ENCODE measurements at places on chromosomes 4 and X.
A peak's percentile ranks its signal among the peaks of the same experiment; 100 is the strongest.

- DNase-seq: no peak
These were observed 113.4 kb downstream of the PJA1 start for GRCh38 chrX:69051901-69052300.

DNA sequence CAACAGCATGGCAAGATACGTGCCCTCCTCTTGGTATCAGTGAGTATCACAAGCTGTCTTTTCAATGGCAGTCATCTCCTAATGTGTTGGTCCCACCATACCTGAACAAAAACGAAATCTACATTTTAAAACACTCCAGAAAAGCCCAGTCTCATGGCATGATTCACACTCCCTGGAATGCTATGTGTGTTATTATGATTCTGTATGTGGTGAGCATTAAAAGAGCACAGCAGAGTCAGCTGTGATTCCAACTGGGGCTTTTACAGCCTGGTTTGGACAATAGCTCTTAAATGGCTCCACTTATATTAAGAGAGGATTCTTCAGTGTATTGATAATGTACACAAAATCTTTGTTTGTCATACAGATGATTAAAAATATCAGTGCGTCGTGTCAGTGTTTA is 274.1 kb upstream of the GK2 start:
- DNase-seq: no peak

- DNase-seq: no peak
These were observed 34.3 kb downstream of the METAP1 start for GRCh38 chr4:99029852-99030251.

GRCh38 chrX:19756597-19757131 is 130.7 kb downstream of the SH3KBP1 start:
- DNase-seq: no peak

DNA sequence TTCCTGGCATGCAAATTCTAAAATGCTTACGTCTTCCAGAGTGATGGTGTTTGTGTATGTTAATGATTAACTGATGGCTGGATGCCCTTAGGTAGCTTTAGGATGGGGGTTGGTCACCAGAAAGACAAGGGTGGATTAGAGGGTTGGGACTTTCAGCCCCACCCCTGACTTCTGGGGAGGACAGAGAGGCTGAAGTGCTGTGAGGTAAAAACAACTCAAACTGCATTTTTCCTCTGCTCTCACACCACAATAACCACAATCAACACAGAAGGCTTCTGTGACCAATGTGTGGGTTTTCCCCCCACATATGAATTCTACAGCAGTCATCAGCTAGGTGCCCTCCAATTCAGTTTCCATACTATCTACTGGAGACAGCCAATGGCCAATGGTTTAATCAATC is 18.7 kb upstream of the DDIT4L start:
- DNase-seq: no peak

GRCh38 chrX:79366873-79367749 is at the start of gene ITM2A:
Gene ITM2A, minus strand, starts transcription at chrX:79367334. Its CDS starts 119 bp downstream, at chrX:79367215.
- DNase-seq: peak; percentile 56

- DNase-seq: peak; percentile 76
These were observed 47.7 kb upstream of the AFAP1 start for GRCh38 chr4:7987148-7987989.

- DNase-seq: no peak
These were observed 226.6 kb downstream of the NSUN7 start for GRCh38 chr4:40976343-40976742.

GRCh38 chr4:143433231-143433630 is 80.3 kb upstream of the SMARCA5 start:
- DNase-seq: no peak

DNA sequence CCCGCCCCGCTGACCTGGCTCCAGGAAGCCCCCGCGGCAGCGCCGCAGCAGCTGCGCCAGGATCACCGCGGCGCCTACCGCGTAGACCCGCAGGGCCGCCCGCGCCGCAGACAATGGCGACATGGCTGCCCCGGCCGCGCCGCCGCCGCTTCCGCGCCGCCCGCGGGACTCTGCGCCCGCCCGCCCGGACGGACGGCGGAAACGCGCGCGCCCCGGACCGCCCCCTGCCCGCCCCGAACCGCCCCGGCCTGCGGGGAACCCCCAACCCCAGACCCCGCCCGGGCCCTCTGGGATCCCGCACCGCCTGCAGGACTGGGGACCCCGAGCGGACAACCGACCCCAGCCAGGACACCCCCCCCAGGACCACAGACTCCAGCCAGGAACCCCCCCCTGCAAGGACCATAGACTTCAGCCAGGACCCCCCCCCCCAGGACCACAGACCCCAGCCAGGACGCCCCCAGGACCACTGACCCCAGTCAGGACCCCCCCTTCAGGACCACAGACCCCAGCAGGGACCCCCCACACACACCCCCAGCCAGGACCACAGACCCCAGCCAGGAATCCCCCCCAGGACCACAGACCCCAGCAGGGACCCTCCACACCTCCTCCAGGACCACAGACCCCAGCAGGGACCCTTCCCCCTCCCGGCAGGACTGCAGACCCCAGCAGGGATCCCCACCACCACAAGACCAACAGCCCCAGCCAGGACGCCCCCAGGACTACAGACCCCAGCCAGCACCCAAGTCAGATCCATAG is at the start of the genes DHRSX and ZBED1:
Gene DHRSX (minus strand): TSS at position 174 of the 756 bp plus-strand sequence. CDS start 51 bp downstream, at position 123.
Gene ZBED1 (minus strand): TSS at position 174 of the 756 bp plus-strand sequence. CDS start 10,257 bp downstream, outside the sequence.
- DNase-seq: peak; percentile 38

DNA sequence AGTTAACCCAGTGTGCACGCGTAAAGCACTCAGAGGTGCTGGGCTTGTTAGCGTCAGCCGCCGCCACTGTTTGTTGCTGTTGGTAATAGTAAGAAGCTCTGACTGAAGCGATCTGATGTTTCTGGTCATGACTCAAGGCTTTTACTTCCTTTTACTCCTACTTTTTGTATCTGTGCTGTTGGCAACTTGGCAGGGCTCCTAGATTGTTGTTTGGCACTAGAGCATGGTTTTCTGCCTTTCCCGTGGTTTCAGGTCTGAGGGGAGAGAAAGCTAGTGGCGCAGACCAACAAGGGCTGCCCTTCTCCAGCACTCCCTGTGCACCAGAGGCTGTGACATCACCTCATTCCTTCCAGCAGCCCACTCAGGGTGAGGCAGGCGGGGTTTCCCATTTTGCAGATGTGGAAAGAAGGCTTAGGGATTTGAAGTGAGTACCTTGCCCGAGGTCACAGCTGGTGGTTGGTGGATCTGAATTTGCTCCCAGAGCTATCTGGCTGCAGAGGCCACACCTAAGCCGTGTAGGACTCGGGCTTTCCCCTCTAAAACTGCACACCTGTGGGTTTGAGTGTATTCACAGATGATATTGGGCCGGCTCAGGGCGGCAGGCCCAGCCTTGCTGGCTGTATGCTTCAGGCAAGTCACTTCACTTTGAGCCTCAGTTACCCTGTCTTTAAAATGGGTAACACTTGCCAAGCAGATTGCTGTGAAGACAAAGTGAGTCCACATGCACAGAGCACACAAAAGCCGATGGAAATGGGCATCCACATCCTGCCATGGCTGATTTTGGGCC is 51.2 kb upstream of the TADA2B start:
- DNase-seq: no peak

DNA sequence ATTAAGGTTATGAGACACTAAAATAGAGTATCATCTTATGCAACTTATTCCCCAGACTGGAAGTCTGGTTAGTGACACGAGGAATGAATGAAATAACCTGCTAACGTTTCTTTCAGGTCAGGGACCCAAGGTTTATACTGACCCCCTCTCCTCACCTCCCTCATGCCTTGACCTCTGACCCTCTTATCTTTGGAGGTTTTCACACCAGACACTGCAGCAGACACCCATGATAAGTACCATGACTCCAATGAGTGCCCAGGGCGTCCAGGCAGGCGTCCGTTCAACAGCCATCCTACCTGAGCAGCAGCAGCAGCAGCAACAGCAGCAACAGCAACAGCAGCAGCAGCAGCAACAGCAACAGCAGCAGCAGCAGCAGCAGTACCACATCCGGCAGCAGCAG is 4.2 kb upstream of the NLGN3 start:
- DNase-seq: no peak

DNA sequence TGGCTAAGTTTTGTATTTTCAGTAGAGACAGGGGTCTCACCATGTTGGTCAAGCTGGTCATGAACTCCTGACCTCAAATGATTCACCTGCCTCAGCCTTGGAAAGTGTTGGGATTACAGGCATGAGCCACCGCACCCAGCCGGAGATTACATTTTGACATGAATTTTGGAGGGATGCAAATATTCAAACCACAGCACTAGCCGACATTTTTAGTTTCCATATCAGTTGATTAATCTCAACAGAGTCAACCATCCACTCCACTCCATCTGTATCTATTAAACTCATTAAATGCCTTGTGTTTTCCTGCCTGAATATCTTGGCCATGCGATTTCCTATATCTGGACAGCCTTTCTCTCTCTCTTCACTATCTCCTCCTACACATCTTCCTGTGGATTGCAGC is 64.1 kb upstream of the PDGFRA start:
- no peak for DNase-seq

GRCh38 chrX:132292793-132293192 is 73.5 kb upstream of the RAP2C start:
- peak; percentile 34 for DNase-seq

DNA sequence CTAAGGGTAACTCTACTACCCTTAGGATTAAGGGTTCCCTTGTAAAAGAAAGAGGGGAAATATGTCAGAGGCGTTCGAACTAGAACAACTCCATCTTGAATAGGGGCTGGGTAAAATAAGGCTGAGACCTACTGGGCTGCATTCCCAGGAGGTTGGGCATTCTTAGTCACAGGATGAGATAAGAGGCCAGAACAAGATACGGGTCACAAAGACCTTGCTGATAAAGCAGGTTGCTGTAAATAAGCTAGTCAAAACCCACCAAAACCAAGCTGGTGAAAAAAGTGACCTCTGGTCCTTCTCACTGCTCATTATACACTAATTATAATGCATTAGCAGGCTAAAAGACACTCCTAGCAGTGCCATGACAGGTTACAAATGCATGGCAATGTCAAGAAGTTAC is 922.0 kb downstream of the DMD start:
- no peak for DNase-seq

DNA sequence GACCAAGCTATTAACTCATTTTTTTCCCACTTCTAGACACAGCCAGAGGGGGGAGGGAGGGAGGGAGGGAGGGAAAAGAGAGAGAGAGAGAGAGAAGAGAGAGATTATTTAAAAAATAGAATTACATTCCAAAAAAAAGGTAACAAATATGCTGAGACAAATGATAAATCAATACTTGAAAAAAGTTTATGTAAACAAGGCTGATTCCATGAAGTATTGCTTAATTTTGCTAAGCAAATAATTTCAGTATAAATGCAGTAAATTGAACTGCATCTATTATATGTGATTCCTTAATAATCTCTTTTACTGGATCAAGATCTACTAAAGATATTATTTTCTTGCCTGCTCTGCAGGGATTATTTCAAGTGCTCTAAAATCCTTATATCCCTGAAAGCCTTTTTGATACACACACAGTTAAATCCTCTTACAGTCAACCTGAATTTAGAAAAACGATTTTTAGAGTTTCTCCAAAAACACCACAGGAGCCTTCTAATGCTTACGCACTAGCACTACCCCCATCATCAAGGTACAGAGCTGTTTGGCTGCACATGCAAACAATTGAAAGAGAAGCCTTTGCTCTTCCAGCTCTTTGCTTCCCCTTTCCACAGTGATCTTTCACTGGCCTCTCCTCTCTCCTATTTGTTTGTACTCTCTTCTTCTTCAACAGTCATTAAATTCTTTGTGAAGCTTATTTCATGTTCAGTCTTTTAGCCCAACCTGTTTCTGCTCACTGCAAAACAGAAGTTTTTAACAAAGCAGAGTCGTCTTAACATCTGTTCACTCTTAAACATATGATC is 426.3 kb upstream of the FAM241A start:
- DNase-seq: no peak

GRCh38 chr4:188534917-188535316 is 395.7 kb downstream of the TRIML1 start:
- DNase-seq: no peak

DNA sequence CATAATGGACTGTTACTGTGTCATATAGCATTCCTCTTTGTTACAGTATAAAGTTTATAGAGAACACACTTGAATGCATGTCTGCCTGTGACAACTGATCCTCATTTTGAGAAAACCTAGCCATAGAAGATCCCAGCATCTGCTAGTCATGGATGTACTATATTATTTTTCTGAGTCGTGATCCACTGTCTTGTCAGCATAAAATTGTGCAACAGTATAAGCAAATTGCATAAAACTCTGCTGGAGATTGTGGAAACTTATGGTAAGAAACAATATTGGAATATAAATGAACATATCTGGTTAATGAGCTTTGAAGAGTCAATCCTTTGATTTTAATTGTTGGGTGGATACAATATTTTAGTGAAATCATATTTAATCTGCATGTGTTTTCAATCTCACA is 3.6 kb downstream of the NEIL3 start:
- DNase-seq: no peak

DNA sequence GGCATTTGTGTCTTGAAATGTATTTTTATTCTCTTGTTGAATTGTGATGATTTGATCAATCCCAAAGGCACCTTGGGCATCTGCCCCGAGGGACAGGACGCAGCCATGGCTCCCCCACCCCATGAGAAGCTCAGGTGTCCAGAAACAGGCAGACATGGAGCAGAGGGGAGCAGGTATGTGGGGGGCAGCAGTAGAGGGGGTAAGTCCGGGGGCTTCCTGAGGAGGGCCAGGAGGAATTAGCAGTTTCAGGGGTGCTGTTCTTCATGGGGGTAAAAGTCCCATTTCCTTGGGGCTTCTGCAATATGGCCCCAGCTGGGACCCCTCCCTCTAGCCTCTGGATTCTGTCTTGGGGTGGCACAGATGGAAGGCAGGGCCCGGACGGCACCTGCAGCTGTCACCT is 67.0 kb upstream of the HMX1 start:
- DNase-seq: no peak

DNA sequence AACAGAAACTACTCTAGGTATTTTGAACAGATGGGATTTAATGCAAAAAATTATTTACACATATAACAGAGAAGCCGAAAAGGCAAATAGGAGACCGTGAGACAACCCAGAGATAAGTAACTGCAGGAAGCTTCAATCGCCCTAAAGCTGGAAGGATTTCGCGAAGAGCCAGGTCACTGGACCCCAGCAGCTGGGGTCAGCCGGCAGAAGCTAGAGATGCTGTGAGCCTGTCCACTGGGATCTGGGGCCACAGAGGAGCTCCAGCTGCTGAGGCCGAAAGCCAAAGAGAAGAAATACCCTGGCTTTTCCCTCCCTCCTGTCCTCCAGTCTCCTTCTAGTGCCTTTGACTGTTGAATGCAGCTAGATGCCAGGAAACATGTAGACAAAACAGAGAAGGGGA is 192.8 kb upstream of the BCOR start:
- no peak for DNase-seq

GRCh38 chr4:47031011-47031678 is at the start of gene GABRB1:
Gene GABRB1, plus strand, starts transcription at chr4:47031567.
- DNase-seq: no peak

GRCh38 chr4:123386609-123387008 is 10.0 kb upstream of the SPRY1 start:
- no peak for DNase-seq

- no peak for DNase-seq
These were observed 41.6 kb upstream of the ADRA2C start for GRCh38 chr4:3724319-3725231.
